ENCODE measurements at places on chromosomes 11 and 22.
A peak's percentile ranks its signal among the peaks of the same experiment; 100 is the strongest.

DNA sequence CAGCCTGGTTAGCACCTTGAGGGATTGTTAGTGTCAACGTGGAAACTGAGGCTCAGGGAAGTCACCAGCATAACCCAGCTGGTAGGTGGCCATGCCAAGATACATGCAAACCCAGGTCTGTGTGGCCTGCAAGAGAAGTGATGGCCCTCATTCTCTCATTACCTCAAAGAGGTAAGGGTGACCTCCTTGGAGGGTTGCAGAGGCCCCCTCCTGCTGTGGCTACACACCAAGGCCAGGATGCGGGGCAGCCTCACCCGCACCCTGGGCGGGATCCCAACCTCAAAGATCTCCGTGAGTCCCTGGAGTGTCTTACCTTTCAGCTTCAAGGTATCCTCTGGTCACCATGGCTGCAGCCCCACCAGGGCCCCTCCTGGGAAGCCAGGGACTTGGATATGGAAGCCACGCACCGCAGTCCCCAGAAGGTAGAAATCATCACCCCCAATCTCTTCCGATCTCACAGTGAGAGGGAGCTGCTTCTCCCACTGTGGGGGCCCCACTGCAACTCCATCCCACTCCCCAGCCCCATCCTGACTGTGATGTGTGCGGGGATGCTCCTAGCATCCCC is 95.4 kb downstream of the MORC2 start:
- DNase-seq, result no peak

GRCh38 chr11:67233584-67234190 is 32.6 kb upstream of the GRK2 start:
- DNase-seq, result no peak

DNA sequence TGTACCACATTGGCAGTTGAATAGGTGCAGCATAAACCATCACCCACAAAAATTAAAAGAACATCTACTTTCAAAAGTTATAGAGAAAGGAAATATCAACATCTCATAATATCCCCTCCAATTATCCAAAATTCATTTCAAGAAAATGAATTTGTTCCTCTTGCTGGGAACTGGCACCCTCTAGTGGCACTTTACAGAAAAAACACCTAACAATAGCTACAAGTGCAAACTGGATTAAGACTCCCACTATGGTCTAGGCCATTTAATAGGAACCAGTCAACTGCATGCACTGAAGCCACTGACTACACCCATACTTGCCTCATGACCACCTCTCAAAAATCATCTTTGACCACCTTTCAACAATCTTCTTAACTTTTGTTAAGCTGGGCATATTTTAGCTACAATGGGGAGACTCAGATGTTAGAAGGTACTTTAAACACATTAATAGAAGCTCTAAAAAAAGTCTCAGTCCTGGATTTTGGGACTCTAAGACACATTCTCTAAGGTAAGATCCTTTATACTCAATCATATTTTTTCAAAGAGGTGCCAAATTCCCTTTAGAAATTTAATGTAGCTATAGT is 17.3 kb downstream of the TRAF6 start:
- peak; percentile 49 for DNase-seq

GRCh38 chr22:24401931-24402367 is 25.4 kb upstream of the ADORA2A start:
- no peak for DNase-seq

- DNase-seq, result peak; percentile 67
These were observed 33.5 kb upstream of the OR10W1 start for GRCh38 chr11:58301576-58301975.

- no peak for DNase-seq
These were observed 5.5 kb upstream of the FADS3 start for GRCh38 chr11:61896665-61897386.

DNA sequence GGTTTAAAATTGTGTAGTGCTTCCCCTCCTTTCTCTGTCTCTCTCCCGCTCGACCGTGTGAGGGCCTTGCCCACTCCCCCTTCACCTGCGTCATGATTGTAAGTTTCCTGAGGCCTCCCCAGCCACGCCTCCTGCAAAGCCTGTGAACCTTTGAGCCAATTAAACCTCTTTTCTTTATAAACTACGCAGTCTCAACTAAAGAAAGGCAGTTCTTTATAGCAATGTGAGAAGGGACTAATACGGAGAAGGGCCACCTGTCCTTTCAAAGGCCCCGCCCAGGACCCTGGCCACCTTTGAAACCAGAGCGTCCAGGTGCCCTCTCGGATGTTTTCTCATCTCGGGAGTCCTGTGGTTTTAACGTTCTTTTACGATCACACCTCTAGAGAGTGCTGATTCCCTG is 741.5 kb downstream of the BRD1 start:
- DNase-seq, result no peak

DNA sequence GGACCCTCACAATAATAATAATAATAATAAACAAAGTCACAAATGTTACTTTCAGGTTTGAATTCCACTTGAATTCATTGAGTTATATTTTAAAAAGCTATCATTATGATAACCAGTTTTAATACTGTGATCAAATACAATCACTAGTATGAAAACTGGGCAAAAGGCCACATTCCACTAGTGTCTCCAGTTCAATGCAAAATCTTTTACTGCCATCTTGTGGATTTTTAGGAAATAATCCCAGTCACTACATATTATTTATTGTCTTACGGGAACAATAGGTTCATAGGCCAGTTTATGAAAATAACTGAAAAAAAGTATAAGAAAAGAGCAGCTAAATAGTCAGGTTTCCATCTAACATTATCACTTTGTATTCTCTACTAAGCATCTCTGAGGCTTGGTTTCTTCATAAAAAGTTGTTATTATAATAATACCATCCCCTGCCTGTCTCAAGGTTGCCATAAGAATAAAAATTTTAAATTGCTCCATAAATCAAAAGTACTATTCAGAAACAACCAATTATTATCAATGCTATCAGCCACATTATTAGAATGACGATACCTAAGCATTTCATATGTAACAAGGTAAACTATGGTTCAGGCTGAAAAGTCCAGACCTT is 533.9 kb upstream of the CCDC90B start:
- peak; percentile 80 for DNase-seq

- DNase-seq, result peak; percentile 45
These were observed 499 bp downstream of the ATL3 start for GRCh38 chr11:63670433-63671321.

DNA sequence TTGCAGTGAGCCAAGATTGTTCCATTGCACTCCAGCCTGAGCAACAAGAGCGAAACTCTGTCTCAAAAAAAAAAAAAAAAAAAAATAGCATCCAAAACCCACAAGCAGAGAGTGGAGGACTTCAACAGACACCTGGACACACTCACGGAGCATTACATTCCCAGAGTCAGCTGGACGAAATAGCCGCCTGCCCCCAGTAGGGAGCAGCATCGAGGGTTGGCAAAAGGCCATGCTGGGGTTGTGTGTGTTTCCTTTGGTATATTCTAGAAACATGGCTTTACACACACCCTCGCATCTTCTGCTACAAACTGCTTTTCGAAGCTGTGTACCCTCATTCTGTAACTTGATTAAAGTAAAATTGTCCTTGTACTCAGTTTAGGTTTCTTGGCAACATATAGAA is 5.3 kb downstream of the ADA2 start:
- DNase-seq, result peak; percentile 31

- peak; percentile 18 for DNase-seq
These were observed 27.7 kb downstream of the SLC36A4 start for GRCh38 chr11:93169950-93170561.

DNA sequence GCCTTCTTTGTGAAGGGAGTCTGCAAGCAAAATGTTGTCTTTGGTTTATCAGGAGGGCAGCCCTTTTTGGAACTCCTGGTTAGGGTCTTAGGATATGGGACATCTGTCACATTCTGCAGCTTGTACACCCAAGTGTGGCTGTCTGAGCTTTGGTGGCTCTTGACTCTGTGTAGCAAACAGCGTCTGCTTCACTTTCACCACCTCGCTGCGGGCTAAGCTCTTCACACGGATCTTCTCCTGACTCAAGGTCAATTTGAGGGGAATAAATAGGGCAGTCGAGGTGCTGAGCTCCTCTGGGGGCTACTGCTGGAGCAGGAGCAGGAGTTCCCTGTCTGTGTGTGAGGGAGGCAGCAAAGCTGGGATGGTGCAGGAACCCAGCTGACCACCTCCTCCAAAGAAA is 10.6 kb downstream of the MICAL2 start:
- no peak for DNase-seq

- no peak for DNase-seq
These were observed 323.4 kb downstream of the SHANK2 start for GRCh38 chr11:70928854-70929598.

DNA sequence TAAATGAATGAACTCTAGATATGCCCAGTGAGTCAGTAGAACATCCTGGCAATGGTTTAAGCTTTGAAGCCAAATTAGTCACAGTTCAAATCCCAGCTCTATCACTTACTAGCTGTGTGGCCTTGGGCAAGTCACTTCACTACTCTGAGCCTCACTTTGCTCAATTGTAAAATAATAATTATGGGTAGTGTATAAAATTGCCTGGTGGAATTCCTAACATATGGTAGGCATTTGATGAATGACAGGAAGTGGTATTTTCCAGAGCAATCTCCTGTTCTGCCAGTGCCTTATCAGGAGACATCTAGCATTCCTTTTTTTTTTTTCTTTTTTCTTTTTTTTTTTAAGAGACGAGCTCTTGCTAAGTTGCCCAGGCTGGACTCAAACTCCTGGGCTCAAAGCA is 13.0 kb downstream of the SCN4B start:
- no peak for DNase-seq

DNA sequence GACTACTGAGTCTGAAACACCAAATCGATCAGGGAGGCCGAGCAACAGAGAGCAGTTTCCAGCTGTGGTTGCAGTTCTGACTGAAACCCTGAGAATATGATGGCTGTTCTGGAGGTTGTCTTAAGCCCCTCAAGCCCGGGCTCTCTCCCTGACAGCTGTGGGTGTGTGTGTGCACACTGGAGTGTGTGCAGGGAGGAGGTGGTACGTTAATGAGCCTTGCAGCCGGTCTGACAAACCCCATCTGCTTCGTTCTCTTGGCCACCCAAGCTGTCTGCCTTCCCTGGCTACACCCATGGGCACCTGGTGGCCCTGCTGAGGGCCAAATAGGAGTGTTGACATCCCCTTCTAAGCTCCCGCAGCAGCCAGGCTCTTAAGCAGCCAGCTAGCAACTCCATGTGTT is 189.8 kb downstream of the KIRREL3 start:
- DNase-seq, result no peak

DNA sequence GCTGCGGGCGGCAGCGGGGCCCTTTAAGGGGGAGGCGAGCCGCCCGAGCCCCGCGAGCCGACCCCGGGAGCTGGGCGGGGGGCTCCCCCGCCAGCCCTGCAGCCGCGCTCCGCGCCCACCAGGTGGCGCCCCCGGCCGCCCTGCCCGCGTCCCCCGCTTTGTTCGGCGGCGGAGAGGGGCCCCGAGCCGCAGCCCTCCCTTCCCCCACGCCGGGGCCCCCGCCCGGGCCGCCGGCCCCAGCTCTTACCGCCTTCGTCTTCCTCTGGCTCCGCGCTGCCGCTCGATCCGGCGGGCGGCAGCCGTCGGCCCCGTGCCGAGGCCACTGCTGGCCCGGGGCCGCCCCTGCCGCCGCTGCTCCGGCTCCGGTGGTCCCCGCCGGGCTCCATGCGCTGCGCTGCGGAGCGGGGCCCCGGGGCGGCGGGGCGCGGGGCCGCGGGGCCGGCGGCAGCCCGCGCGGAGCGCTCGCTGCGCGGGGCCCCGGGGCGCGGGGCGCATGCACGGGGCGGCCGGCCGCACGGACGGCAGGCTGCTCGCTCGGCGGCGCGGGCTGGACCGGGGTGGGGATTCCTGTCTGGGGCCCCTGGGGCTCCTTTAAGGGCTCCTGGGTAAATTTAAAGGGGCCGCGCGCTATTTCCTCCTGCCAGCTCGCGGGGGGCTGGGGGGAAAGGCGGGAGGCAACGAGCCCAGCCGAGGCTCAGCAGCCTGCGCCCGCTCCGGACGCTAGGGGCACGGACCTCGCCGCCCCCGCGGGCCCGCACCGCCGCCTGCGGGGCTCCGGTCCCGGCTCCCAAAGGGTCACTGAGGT is at the start of gene ZFTA:
ZFTA (minus strand) TSS at position 539 of the 805 bp plus-strand sequence; CDS start at position 386, 153 bp downstream.
- DNase-seq, result peak; percentile 70

DNA sequence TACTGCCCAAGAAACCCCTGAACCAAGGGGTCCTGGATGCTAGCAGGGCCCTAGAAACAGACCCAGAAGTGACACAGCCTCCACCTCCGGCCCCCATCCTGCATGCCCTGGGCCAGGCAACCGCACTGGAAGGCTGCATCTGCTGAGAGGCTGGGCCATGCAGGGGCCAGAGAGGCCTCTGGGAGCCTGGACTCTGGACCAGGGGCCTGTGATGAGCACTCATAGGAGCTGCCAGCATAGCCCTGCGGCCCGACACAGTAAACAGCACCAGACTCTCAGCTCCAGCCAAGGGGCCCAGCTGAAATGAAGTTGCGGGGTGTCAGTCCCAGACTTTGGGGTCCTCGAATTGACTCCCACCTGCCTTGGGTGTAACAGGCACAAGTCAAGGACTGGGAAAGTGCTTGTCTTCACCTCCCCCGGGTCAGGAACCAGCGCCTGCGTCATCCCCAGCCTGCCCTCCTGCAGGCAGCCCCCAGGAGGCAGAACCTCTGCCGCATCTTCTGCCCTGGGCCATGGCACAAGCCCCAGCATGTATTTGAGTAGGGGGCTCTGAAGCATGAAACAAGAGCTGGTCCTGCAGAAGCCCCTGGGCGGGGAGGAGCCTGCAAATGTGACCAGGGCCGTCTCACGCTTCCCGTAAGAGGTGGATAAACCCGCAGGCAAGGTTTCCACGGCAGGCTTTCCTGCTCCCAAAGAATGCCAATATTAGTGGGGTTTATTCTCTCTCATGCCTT is 25.2 kb upstream of the CCND1 start:
- DNase-seq, result no peak

DNA sequence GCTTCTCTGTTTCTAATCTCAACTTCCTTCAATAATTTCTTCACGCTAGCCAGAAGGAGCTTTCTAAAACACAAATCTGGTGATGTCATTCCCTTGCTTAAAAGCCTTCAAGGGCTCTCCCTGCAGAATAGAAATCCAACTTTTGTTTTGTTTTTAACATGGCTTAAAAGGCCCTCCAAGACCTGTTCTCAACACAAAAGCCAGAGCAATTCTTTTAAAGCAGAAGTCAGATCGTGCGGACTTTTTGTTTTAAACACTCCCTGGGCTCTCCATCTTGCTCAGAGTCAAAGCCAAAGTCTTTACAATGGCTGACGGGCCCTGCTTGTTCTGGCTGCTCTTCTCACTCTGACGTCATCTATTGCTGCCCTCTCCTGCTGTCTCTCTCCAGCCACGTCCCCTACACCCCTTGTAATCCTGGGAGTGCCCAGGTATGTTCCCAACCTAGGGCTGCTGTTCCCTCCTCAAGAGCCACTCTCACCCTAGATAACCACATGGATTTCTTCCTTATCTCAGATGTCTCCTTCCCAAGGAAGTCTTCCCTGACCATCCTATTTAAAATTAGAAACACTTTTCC is 22.5 kb downstream of the TECTA start:
- no peak for DNase-seq

GRCh38 chr11:75589933-75590332 is 27.9 kb downstream of the SERPINH1 start:
- DNase-seq, result no peak

GRCh38 chr22:47398921-47399790 is 636.7 kb downstream of the TBC1D22A start:
- DNase-seq, result no peak

- DNase-seq, result no peak
These were observed 11.3 kb upstream of the OR9Q2 start for GRCh38 chr11:58177409-58178054.

Data from fibroblast of upper back skin (primary cell).